Endothelial cell (in vitro differentiated cells): ENCODE measurements at places on chromosomes 1 and 21.

- DNase-seq, result no peak
These were observed 20.0 kb downstream of the OR10J1 start for GRCh38 chr1:159459551-159459950.

DNA sequence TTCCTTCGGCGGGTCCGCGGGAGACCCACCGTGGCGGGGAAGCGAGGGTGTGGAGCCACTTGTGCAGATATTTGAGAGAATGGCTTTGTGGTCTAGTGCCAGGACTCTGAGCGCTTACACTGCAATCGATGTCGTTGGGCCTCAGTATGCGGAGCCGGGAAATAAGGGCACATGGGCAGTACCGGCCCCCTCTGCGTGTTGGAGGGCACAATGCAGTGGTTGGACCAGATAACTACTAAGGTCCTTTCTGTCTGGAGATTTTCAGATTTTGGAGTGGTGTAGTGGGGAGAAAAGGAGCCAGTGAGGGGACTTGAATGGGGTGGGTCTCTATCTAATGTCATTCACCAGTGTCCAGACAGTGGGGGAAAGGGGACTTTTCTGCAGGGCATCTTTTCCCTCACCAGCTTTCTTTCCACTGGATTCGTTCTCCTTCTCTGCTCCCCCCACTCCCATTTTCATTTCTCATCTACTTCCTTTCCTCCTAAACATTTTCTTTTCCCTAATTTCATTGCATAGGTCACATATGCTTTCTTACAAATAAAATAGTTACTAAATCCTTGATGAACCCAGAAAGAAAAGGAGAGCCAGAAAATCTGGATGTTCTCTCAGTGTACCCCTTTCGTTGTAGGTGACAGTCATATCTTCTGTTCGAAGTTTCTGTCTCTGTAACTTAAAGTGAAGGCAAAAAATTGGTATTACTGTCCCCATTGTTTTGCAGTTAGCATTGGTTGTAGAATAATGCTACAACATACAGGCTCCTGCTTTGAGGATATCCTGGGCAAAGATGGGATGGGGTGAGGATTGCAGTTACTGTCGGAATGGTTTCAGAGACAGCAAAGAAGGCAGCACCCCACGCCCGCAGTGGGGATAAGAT is 1.4 kb downstream of the ATF3 start:
- no peak for DNase-seq

DNA sequence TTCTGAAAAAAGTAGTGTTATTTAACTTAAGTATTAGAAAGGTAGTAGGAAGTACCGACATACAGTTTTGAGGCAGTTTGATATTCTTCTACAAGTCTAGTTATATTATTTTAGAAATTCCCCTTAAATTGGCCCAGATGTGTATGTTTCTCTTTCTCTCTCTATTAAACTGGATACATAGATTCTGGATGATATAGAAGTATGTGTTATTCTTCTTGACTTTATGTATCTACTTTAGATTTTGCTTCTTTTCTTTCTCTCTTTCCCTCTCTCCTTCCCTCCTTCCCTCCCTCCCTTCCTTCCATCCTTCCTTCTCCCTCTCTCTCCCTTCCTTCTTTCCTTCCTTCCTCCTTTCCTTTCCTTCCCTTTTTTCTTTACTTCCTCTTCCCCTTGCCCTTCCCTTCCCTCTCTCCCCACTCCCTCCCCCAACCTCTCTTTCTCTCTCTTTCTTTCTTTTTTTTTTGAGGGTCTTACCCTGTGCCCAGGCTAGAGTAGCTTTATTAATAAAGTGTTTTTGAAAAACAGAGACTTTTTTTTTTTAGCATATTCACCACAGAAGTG is 124.3 kb downstream of the OSBPL9 start:
- DNase-seq, result no peak

DNA sequence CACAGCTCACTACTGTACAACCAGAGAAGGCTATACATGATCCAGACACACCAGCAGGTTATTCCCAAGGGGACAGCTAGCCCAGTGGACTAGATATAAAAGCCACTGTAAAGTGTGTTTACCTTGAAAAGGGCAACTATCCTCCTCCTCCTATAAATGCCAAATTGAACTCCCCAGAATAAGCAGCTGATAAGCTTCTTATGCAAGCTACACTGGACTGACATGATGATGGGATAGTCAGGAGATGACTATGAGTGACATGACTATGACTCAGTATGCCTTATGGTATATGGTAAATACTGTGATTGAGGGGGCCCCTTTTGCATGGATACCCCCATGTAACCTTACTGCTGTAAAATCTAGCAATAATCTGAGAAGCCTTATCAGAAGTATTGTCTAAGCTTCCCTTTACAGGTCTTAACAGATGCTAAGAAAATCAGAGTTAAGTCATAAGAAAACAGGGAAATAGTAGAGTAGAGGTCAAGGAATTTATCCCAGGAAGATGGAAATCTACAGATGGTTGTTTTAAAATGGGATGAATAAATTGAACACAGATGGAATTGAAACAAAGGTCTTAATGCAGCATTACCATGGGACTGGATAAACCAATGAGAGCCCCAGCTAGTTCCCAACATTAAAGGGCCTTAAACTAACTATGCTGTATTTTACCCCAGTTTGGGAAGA is 55.8 kb downstream of the TRIM33 start:
- no peak for DNase-seq

DNA sequence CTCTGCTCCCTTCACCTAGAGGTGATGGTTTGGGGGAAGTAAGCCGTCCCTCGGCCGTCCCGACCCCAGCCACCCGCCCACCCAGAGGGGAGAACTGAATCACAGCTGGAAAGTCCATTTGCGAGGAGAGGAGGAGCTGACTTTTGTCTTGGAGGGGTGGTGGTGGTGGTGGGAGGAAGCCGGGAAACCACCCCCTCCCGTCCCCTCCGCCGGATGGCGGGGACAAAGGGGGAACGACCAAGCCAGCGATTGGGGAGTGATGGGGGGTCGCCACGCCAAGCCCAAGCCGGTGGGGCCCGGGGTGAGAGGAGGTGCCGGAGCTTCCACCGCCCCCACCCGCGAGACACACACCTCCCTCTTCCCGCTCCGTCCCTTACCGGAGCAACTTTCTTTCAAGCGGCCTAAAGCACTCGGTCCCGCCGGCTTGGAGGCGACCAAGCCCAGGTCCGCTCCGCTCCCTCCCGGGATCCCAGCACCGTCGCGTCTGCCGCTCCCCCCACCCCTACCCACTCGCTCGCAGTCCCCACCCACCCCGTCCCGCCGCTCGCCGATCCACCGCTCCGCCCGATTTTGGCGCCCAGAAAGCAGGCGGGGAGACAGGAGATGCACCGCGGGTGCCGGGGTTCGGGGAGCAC is 540 bp downstream of the ARHGEF2 start:
- peak; percentile 43 for DNase-seq

DNA sequence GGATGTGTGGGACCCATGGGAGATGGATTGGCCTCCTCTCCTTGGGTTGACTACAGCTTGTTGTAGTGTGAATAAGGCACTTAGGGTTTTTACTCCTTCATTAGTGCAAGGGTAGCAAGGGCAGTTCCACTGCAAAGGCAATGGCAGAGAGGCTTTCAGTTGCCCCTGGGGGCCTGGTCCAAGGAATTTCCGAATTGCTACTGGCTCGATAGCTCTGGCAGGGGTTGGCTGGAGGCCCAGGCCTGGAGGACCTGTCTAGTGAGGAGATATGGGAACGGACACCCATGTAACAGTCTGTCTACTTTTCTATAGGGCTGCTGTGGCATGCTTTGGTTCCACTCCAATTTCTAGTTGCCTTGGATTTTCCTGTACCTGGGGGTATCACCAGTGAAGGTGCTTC is 218.9 kb upstream of the C1orf105 start:
- no peak for DNase-seq

- DNase-seq, result no peak
These were observed 89.1 kb upstream of the SLC25A33 start for GRCh38 chr1:9449976-9450696.

DNA sequence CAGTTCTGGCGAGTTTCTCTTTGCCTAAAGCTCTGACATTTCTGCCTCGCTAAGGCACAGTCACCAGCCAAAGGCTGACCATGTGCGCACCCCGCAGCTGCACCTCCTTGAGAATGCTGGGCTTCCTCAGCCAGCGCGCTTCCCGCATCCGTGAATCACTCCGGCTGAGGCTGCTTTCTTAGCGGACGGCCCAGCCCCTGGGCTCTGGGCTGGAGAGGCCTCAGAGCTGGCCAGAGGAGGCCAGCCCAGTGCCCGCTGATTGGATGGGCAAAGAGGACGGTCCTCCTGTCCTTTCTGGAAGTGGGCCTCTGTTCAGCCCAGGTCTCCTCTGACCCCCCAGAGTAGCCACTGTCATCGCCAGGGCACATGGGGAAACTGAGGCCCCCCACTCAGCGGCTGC is 56.1 kb downstream of the PRDM16 start:
- DNase-seq, result no peak

DNA sequence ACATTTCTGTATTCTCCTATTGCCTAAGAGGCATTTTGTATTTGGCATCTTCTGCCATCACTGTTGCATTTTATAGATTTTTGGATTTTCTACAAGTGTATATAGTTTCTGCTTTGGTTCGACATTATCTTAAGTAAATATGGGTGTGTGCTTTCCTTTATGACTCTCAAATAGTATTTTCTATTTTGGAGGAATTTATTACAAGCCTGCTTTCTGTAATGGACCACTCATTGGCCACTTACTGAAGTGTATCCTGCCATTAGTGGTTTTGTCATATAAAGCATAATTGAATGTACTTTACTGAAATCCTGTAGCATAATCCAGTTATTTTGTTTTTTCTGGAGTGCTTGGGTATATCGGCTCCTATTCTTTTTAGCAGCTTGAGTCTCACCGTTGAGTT is 184.3 kb downstream of the PATJ start:
- DNase-seq, result no peak

DNA sequence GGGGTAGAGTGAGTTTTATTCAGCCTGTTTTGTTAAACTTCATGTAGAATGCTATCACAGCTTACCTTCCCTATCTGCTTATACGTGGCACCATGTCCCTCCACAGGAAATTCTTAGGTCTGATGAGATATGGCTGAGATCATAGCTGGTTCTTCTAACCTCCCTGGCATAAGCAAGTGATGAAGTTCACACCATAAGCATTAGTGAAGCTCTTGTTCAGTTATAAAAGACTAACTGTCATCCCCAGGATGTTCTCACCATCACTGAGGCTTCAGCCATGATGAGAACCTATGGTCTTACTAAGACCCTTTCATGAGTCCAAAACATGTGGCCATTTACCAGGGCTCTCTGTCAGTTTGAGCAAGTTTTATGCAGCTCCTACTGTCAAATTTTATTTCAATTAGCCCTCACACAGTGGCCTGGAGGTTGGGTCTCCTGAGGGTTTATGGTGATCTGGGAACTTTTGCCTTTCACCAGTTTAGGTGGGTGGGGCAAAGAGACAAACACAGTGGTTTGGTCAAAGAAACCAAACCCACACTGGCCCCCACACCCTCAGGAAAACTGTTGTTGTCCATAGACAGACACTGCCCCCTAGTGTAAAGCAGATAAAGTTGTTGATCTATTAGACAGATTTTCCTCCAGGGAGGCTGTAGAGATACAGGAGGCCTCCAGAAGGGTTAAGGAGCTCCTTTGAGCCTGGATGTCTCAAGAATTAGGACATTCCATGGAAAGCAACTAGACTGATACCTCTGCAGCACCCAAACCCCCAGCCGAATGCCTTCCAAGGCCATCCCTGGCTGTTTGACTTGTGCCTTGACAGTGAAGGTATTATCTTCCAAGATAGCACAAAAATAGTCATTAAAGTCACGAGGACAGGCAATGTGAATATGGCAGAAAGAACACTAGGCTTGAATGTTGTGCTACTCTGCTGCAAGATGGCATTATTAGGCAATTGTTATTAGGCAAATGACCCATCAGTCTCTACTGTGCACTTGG is 5.0 kb downstream of the SLC22A15 start:
- DNase-seq, result peak; percentile 38

GRCh38 chr1:11590395-11590794 is 63.8 kb downstream of the FBXO2 start:
- DNase-seq, result no peak

DNA sequence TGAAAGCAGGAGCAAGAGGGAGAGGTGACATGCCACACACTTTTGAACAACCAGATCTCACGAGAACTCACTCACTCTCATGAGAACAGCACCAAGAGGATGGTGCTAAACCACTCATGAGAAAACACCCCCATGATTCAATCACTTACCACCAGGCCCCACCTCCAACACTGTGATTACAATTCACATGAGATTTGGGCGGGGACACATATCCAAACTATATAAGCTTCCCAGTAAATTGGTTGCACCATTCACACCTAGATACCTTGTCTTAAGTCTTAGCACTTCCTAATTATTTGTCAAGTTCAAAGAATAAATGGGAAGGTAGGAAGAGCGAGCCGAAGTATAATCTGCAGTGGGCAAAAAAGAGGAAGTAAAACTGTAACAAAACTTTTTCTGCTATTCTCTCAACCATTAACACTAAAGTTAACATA is 34.3 kb downstream of the AMY1C start:
- DNase-seq, result no peak

DNA sequence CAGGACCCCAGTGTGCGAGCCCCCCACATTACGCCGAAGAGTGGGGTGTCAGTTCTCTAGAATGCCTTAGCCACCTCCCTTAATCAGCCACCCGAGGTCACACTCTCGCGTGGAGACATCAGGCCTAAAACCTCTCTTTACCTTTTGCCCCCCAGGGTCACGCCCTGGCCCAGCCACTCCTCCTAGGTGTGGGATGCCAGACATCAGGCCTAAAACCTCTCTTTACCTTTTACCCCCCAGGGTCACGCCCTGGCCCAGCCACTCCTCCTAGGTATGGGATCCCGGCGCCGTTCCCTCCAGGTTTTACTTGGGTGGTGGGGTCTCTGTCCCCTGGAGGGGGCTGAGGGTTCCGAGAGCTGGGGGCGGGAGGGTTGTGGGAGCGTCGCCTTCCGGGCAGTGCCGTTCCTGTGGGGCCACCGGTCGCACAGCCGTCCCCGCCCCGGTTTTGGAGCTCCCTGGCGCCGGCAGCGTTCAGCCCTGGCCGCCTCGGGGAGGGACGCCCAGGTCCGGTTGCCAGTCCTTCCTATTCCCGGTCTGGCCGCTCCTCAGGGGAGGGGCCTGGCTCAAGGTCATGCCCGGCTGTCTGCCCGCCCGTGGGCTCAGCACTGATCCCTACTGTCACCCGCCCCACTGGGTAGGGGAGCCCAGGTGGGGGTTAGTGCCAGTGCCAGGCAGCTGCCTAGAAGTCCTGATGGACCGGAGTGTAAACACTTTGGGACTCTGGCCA is 882 bp downstream of the VPS13D start:
- peak; percentile 47 for DNase-seq

GRCh38 chr1:151510957-151511635 is at the start of gene CGN:
Gene CGN, plus strand, starts transcription at chr1:151511387. Its CDS starts 7,133 bp downstream, at chr1:151518520.
- DNase-seq, result peak; percentile 94

- DNase-seq, result no peak
These were observed 3.8 kb downstream of the DDX59 start for GRCh38 chr1:200665861-200666260.

GRCh38 chr1:54549181-54549924 is 1.3 kb downstream of the ACOT11 start:
- no peak for DNase-seq
